Fibroblast of skin of abdomen (primary cell): ENCODE measurements at places on chromosomes 3 and 15.

- DNase-seq: no peak
Measured at GRCh38 chr15:89501646-89502045, 5.3 kb upstream of the RHCG start.

DNA sequence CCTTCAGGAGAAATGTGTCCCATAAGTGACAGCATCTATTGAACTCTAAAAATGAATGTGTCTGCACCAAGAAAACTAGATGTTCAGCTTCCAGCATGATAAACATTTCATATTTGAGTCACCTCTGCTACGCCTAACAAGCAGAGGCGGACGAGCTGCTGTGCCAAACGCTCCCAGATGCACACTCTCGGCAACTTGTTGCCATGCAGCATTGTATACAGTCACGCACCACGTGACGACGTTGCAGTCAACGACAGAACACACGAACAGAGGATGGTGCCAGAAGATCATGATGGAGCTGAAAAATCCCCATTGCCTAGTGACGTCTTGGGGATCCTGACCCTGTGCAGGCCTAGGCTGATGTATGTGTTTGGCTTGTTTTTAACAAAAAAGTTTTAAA, 137.5 kb downstream of the XXYLT1 start:
- DNase-seq: no peak

GRCh38 chr3:27544372-27544865, 60.2 kb upstream of the SLC4A7 start:
- DNase-seq: peak; percentile 86

DNA sequence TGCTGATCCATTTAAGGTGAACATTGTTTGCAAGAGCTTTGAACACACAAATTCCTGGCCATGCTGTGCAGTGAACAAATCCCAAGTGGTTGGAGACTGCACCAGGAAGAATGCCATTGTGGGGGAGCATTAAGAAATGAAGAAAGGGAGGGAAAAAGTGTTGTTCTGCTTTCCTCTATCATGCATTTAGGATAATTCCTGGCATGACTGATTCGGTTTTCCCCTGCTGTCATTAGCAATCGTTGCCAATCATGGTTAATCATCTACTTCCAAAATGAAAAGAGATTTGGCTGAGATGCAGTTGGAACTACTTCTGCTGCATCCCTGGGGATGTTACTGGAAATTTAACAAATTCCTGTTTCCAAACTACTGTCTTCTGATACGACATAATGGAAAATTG, 73.7 kb upstream of the ZPLD1 start:
- DNase-seq: no peak

DNA sequence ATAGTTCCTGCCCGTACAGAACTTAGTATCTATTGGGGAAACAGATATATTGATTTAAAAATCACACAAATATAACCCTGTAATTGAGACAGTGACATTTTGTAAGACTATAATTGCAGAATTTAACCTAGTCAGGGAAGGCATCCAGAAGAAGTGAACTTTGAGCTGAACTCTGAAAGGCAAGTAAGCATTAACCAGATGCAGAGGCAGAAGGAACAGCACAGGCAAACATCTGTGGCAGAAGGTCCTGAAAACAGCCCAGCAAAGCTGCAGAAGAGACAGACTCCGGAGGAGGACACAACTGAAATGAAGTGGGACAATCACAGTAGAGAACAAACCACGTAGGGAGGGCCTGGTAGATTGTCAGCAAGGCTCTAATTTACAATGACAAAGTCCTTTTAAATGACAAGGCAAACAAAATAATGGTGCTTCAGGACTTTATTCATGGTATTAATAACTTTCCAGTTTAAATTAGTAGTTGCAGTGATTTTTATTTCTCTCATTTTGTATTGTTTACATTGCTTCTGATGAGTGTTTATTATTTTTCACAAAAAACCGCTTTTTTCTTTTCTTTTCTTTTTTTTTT, 14.5 kb downstream of the BCL2A1 start:
- DNase-seq: no peak

GRCh38 chr3:191320316-191320715, 8.9 kb upstream of the CCDC50 start:
- DNase-seq: no peak

DNA sequence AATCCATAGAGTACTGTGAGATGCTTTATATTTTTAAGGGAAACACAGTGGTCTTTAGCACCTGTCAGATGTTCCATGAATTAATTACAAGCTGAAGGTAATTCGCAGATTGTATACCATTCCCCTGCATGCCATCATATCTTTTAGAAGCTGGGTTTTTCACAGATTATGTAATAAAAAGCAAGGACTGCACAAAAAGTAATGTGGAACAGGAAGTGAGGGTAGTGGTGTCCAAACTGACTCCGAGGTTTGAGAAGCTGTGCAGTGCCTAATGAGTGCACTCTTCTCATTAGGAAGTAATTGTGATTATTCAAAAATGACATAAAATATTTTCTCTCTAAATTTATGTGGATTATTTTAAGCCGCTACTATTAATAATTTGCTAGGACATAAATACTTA, 123.2 kb downstream of the GOLIM4 start:
- DNase-seq: no peak

DNA sequence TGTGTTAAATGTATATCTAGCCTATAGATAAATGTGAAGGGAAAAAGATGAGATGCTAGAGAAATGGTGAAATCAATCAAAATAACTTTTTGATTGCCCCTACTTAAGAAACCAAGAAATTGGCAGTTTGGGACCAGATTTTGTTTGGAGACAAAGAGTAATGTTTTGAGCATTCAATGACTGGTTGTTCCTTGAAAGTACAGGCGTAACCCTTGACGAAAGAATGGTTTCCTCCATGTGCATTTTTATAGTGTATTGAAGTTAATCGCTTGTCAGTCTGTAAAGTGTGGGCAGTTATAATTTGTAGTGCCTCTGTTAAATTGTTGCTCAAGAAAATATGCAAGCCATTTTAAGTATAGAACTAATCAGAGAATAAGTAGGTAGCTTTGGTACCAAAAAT, 1.2 kb downstream of the KIF23 start:
- no peak for DNase-seq
